Activated CD8-positive, alpha-beta memory T cell treated with anti-CD3 and anti-CD28 coated beads for 1 hour (primary cell): ENCODE measurements at places on chromosomes 3 and 15.

GRCh38 chr15:74502301-74502700 lies 38.7 kb upstream of the ARID3B start:
- no peak for DNase-seq

DNA sequence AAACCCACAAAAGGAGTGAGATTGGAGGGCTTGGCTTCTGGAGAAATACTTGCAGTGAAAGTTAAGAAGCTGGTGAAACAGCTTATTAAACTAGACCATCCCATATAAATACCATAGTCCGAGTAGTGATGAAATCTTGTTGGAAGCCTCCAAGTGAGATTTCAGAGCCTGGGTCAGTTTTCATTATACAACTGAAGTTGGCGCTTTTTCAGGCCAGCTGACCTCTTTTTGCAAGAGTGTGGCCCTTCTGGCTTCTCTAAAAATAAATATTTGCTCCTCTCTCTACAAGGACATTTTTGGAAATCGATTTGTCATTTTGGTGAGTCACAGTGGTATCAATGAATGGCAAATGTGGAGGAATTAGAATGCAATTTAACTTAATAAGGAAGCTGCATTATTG lies 51.2 kb upstream of the THRB start:
- DNase-seq = no peak

- no peak for DNase-seq
Observed at GRCh38 chr15:73233623-73234022, 135.1 kb downstream of the HCN4 start.

DNA sequence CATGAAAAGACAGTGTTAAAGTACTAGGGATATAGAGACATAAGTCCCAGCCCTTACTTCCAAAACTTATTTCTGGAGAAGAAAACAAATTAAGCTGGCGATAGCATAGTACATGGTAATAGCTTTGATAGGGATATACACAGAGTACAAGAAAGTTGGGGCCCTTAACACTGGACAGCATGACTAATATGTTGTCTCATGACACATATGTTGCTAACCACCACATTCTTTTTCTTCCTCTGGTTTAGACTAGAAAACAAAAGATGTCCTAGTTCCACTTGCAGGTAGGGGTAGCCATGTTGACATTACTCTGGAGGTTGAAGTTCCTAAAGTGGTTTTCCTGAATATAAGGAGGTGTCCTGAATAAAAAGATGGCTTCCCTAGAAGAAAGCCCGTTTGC lies 75.3 kb downstream of the RFX7 start:
- DNase-seq = no peak

- DNase-seq = no peak
Observed at GRCh38 chr3:114450008-114450596, 156.3 kb downstream of the TIGIT start.

- DNase-seq = no peak
Observed at GRCh38 chr3:31981206-31982181, at the start of the genes OSBPL10 and ZNF860. TSS of gene OSBPL10 (minus strand) at chr3:31981262. CDS start at chr3:31981179, 83 bp downstream. TSS of gene ZNF860 (plus strand) at chr3:31981750. CDS start at chr3:31989080, 7,330 bp downstream.

DNA sequence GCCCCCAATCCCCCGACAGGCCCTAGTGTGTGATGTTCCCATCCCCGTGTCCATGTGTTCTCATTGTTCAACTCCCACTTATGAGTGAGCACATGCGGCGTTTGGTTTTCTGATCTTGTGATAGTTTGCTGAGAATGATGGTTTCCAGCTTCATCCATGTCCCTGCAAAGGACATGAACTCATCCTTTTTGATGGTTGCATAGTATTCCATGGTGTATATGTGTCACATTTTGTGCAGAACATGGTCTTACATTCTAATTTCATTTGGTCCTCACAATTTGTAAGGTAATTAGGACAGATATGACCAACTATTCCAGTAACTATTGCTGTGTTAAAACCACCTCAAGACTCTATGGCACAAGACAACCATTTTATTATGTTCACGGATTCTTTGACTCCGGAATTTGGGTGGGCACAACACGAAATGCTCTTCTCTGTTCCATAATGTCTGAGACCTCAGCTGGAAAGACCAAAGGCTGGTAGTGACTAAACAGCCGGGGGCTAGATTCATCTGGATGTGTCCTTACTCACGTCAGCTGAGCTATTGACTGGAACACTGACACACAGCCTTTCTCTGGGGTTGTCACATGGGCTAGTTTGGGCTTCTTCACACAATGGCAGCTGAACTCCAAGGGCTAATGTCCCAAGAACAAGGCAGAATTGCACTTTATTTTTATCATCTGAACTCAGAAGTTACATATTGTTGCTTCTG lies 13.6 kb upstream of the GLCE start:
- no peak for DNase-seq

DNA sequence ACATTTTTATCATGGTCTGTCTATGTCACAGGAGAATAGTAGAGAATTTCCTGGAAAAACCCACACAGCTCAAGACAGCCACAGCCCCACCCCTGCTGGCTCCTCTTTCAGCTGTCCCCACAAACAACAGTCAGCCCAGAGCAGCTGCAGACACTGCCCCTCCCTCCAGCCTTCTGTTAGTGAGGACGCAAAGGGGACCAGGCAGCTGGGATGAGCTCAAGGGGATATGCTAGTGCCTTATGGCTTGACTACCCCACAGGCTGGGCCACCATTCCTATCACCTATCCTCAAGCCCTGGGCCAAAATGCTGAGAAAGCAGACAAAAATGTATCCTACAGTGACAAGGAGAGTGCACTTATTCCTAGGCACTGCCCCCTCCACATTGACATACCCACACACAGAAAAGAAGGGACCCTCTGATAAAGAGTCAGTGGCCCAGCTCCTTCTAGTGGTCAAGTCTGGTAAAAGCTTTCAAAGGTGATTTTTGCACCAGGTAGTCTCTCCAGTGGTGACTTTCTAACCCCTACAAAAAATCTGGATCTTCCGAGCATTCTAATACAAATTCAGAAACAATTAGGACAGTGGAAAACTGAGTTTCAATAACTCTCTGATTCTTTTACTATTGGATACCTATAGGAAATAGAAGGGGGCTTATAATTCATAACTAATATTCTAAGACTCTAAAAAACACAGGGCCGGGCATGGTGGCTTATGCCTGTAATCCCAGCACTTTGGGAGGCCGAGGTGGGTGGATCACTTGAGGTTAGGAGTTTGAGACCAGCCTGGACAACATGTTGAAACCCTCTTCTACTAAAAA lies 3.0 kb upstream of the MAP1A start:
- no peak for DNase-seq

DNA sequence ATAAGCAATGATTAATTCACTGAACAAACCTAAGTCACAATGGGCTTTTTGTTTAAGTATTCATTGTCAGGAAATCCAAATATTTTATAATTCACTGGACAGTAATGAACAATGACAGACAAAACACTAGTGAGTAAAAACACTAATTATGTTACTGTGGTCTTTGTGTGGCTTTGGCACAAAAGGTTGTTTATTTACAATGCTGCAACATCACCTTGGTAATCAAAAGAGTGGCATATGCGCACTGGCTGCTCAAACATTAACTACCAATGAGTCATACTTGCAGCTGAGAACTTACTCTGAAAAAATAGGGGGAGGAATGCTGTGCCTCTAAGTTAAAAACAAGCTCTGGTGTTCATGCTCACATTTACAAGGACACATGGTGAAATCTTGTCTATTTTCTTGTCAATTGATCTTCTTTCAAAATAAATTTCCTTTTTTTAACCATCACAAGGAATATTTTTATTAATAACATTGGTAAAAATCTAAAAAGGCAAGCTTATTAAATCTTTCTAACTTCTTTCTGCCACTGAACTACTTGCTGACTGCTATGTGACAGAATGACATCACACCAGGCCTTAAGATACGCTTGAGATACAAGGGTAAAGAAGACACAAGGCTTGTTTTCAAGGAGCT lies 85.2 kb upstream of the PPIB start:
- no peak for DNase-seq

GRCh38 chr3:146594843-146595482 lies 10.2 kb downstream of the PLSCR5 start:
- no peak for DNase-seq

DNA sequence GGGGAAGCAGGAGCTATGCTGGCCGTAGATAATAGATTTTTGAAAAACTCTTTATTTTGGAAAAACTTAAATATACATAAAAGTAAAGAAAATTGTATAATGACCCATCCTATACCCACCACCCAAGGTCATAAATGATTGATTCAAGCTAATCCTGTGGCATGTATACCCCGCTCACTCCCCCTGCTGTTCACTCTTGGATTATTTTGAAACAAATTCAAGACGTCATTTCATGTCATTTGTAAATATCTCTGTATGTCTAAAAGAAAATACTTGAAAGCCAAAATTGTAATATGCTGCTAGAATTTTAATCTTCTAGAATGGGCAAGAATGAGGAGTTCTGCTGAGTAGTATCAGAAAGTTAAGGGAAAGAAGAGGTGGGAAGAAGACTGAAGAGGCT lies 241.7 kb downstream of the FEZF2 start:
- no peak for DNase-seq
